RPMI7951 (cell line): ENCODE measurements at places on chromosomes 6 and 20. TPM values are rescaled to one million over a fixed set of nuclear protein-coding genes. Genes with fewer than 3 reads are reported as not detected.

- no peak for DNase-seq
Observed at GRCh38 chr6:12748411-12748810, 31.8 kb downstream of the PHACTR1 start.

GRCh38 chr6:51241376-51241775 is 422.7 kb downstream of the TFAP2B start:
- DNase-seq = no peak

DNA sequence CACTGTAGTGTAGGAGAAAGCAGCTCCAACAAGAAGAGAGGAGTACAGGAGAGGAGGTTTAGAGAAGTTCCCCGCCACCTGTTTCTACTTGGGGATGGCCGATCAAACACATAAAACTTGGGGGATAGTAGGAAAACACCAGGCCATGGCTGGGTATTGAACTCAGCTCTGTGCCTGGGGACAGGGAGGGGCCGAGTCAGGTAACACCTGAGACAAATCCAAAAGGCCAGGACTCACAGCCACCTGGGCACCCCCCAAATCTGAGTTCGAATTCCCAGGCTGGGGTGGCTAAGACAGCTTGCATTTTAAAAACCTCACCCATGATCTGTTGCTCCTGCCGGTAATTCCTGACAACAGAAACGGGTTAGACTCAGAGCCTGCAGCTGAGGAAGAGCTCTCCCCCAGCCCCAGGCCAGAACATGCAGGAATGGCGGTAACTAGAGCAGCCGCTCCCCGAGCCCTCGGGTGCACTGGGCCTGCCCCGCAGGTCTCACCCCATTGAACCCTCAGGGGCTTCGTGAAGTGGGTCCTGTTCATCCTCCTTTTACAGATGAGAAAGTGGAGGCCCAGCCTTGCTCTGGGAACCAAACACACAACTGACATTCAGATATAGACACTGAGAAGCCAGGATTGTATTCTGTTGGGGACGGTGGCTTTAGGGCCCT is 61.0 kb downstream of the TCP11 start:
- no peak for DNase-seq

DNA sequence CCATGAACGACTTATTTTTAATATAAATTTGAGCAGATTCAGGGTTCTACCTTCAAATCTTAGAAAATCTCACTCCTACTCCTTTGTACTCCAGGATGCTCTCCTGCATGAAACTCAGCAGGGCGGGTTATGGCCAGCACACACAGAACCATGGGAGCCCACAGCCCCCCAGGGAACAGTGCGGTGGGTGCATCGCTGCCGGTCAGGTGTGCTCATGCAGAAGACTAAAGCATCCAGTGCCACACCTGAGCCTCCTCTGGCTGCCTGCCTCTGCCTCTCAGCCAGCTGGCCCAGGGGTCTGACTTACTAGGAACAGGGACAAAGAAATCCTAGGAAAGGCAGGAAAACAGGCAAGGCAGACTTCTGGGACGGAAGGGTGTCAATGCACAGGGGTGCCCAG is 31.8 kb downstream of the EZR start:
- no peak for DNase-seq

DNA sequence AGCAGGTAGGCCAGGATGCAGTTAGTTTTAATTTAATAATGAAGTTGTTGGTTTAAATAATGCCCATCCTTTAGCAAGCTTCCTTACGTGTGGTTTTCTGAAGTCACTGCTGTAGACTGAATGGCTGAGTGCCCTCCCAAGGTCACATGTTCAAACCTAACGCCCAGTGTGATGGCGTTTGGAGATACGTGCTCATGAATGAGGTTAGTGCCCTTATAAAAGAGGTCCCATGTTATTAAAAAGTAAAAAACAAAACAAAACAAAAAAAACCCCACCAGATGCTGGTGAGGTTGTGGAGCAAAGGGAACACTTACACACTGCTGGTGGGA is 16.3 kb downstream of the LRP11 start:
- DNase-seq = peak; percentile 76

DNA sequence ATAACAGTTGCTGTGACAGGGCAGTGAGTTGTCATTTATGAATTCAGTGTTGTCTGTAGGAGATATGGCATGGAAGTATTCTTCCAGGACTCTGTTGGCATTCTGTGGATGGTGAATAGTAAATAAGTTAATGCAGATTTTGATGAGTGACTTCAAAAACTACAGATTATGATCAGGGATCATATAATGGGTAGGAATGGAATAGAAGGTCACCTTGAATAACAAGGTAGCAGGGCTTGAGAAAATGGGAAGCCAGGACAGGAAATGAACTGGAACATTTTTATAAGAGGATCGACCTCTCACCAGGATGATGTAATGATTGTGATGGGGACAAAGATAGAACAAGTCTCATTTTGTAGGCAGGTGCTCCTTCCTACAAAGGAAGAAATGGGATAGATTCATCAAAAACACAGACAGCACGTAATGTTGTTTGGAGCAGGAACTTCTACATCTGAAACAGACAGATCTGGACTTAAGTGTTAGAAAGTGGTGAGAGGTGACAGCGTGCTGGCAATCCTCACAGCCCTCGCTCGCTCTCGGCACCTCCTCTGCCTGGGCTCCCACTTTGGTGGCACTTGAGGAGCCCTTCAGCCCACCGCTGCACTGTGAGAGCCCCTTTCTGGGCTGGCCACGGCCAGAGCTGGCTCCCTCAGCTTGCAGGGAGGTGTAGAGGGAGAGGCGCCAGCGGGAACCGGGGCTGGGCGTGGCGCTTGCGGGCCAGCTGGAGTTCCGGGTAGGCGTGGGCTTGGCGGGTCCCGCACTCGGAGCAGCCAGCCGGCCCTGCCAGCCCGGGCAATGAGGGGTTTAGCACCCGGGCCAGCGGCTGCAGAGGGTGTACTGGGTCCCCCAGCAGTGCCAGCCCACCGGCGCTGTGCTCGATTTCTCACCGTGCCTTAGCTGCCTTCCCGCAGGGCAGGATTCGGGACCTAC is 30.8 kb upstream of the SSR1 start:
- DNase-seq = no peak

DNA sequence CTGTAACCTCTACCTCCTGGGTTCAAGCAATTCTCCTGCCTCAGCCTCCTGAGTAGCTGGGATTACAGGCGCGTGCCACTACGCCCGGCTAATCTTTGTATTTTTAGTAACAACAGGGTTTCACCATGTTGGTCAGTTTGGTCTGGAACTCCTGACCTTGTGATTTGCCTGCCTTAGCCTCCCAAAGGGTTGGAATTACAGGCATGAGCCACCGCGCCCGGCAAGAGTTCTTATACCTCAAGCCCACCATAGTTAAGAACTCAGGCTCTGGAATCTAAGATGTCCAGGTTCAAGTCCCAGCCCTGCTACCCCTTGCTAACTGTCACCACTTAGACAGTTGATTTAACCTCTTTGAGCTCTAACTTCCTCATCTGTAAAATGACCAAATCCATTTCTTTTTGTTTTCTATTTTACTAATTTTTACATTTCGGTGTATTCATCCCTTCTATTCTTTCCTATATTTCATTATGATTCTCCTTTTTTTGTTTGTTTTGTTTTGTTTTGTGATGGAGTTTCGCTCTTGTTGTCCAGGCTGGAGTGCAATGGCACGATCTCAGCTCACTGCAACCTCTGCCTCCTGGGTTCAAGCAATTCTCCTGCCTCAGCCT is 104.8 kb upstream of the ZNF217 start:
- no peak for DNase-seq

GRCh38 chr6:35790683-35791082 is 6.4 kb downstream of the CLPS start:
- no peak for DNase-seq

GRCh38 chr6:138959521-138959920 is 28.5 kb downstream of the REPS1 start:
- DNase-seq = no peak

DNA sequence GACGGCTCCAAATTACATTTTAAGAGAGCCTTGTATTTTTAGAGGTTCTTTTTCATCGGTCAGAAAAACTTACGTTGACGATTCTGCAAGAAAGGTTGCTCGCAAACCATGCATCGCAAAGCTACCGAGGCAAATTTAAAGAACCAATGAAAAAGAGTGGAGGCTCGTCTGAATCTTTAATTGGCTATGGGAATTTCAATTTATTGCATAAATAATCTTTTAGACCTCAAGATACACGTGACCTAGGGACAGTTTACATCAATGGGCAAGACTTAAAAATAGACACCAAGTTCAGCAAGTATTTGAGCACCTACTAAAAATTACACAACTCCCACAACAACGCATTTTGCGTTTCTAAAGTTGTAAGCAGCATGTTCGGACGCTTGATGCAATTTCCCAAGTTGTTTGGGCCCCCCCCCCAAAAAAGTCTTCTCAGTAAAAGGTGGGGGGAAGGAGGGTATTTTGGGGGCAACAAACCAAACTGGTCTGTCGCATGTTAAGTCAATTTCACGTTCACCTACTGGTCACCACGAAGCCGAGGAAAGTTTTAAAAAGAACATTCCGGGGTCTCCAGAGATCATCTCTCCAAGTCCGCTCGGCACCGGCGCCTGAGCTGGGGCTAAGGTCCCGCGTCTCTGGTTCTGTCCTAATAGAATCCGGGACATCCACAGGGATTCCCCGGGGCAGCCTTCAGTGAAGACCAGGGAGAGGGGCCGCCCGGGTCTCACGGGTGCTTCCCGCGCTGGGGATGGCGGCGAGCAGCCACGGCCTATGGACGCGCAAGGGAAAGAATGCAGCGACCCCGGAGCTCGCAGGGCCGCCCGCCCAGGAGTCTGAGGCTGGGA is 851 bp downstream of the SNX5 start:
- DNase-seq = peak; percentile 64

- DNase-seq = no peak
Observed at GRCh38 chr20:5486377-5487054, 169.8 kb upstream of the PROKR2 start.

- DNase-seq = no peak
Observed at GRCh38 chr20:57315976-57316480, 13.6 kb upstream of the SPO11 start.

DNA sequence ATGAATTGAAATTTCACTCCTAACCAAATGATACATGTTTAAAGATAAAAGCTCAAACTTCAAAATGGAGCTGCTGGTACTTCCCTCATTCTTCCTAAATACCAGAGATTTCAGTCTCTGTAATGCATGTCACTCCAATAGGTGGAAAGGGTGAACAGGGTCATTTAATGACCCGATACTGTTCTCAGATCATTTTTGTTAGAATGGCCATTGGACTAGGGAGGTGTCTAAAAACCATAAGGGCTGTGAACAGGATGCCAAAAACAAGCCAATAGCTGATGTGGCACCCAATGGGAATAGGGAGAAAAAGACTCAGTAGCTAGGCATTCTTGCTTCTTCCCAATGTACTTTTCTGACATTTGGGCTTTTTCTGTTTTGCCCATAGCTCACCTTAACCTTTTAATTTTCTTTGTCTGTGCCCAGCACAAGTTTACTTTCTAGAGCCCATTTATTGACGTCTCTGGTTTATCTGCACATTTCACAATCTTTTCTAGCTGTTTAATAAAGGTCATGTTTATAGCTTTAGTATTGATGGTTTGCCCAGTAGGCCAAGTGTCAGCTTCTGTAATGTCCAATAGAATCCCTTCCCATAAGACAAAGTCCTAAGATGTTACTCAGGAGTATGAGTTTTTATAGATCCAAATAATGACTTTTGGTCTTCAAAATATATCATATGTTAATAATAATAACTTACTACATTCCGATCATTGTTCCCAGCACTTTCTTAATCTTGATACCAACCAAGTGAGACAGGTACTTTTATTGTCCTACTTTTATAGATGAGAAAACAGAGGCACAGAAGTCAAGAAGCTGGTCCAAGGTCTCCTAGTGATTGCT is 24.3 kb upstream of the FLRT3 start:
- no peak for DNase-seq

- no peak for DNase-seq
Observed at GRCh38 chr6:4592026-4592425, 184.2 kb upstream of the CDYL start.

DNA sequence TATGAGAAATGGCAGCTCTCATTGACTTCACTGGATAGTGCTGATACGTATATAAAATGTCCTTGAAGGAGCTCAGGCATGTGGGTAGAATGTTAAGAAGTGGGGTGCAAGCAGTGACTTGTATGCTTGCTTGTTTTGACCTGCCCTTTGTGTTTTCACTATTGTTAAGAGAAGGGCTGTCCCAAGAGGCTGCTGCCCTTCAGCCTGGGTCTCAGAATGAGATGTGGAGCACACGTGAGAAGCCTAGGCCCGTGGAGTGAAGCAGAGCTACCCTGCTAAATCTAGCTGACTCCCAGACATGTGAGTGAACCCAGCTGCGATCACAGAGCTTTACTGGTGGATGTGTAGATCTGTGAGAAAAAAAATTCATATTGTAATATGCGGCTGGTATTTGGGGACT is 305.3 kb upstream of the RGS17 start:
- no peak for DNase-seq

DNA sequence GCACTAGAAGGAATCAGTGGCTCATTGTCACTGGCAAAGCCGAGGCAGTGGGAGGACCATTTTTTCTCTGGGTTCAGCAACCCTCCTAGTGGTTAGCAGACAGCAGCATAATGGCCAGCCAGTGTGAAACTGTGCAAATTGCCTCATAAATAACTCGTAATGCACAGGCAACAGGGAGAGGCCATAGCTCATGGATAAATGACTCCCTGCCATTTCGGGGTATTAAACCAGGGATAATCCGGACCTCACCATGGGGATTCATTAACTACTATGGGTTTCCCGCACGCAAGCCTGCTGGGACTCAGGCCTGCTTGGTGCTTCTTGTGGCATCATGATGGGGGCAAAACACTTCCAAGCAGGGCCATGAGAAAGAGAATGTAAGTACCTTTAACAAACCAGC is 158.2 kb upstream of the CHD6 start:
- no peak for DNase-seq

DNA sequence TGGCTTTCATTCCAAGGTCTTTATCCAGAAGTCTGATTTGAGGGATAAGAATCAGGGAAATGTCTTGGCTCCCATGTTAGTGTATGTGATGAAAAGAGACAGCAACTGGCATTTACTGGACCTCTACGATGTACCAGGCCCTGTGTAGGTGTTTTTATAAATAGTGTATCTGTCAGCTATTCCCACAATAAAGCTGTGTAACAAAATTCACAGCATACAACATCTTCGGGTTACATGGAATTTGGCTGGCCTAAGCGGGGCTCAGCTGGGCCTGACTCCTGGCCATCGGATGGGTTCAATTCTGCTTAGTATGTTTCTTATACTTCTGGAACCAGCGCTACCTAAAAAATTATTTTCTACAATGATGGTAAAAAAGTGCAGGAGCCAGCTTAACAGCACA is 128.2 kb downstream of the SNX5 start:
- DNase-seq = no peak

GRCh38 chr6:164129218-164129617 is 714.7 kb downstream of the QKI start:
- DNase-seq = no peak

- peak; percentile 90 for DNase-seq
Observed at GRCh38 chr20:17533396-17533795, 2.2 kb upstream of the BFSP1 start.

GRCh38 chr20:62506087-62506486 is 30.3 kb upstream of the GATA5 start:
- DNase-seq = no peak

GRCh38 chr6:47168180-47168579 is 126.0 kb upstream of the ADGRF1 start:
- DNase-seq = peak; percentile 99

ENPP5 gene
- total RNA-seq = 0.12 TPM in 1 of 2 replicates, not detected in the other

ESF1 gene
- 11.5 and 17.3 TPM in 2 replicates for total RNA-seq

CDSN gene
- total RNA-seq = not detected in 2 replicates

MOCS1 gene
- total RNA-seq = 8.7 and 10.6 TPM in 2 replicates

ATXN1 gene
- 29.1 and 31.2 TPM in 2 replicates for total RNA-seq

CSTF1 gene
- 92.9 and 123 TPM in 2 replicates for total RNA-seq

COL11A2 gene
- 0.12 TPM in 1 of 2 replicates, not detected in the other for total RNA-seq

CSNK2B gene
- 371 and 469 TPM in 2 replicates for total RNA-seq

NMBR gene
- total RNA-seq = not detected in 2 replicates

CD93 gene
- under 0.01 TPM in 1 of 2 replicates, not detected in the other for total RNA-seq

ZSCAN23 gene
- total RNA-seq = 4.0 and 8.4 TPM in 2 replicates

SYCP2L gene
- total RNA-seq = 0.49 and 4.9 TPM in 2 replicates
